Naive thymus-derived CD4-positive, alpha-beta T cell (primary cell): ENCODE measurements at places on chromosomes 13 and 19.

GRCh38 chr13:77611068-77611467 is 75.6 kb downstream of the SCEL start:
- H3K27ac ChIP-seq: no peak overlapping the region
- H3K4me1 ChIP-seq: no peaks in the 10 kb centered on the region
- H3K27me3 ChIP-seq: no peaks in the 10 kb centered on the region
- H3K36me3 ChIP-seq: no peaks in the 10 kb centered on the region
- H3K4me3 ChIP-seq: no peak overlapping the region
- DNase-seq: no peak

- no peaks in the 10 kb centered on the region for H3K36me3 ChIP-seq
- no peaks in the 10 kb centered on the region for H3K27me3 ChIP-seq
- DNase-seq: no peak
- H3K27ac ChIP-seq: no peak overlapping the region
These were observed 162.7 kb downstream of the TBC1D4 start for GRCh38 chr13:75319254-75319653.

- H3K27me3 ChIP-seq: no peaks in the 10 kb centered on the region
- H3K4me1 ChIP-seq: no peaks in the 10 kb centered on the region
- H3K4me3 ChIP-seq: no peak overlapping the region
- no peaks in the 10 kb centered on the region for H3K36me3 ChIP-seq
- H3K27ac ChIP-seq: no peak overlapping the region
- no peak for DNase-seq
These were observed 322.3 kb downstream of the EFNB2 start for GRCh38 chr13:106213028-106213757.

DNA sequence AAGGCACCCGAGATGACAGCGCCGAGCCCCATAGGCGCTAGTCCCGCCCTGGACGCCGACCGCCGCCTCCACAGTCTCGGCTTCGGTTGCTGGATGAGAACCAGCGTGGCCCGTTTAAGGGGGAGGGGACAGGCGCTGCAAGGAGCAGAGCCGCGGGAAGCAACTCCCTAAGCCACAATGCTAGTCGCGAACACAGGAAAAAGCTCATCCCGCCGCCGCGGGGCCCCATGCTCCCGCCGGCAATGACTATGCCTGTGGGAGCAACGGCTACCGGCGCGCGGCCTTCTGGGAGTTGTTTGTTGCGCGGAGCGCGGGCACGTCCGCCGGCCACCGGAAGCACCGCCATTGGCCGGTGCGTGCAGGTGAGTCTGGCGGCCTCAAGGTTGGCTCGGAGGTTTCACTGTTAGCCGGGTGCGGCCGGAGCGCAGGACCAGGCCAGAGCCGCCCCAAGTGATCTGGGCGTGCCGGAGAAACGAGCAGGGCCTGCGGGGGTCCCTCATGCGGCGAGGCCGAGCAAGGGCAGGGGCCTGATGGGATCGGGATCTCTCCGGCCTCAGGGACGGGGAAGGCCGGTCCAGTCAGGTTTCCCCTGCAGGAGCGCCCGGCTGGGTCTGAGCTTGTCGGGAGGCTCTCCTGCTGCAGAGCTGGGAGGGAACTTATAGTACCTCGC is at the start of gene ZNF544:
TSS of gene ZNF544 (plus strand) at position 330 of the 670 bp plus-strand sequence. CDS start 15,110 bp downstream, outside the sequence.
- DNase-seq: peak; percentile 26
- H3K4me3 ChIP-seq: peak within 1 kb of the TSS; percentile 86
- peaks cover 47% of the 10 kb centered on the region for H3K36me3 ChIP-seq
- H3K4me1 ChIP-seq: peaks cover 10% of the 10 kb centered on the region
- H3K27ac ChIP-seq: peak within 1 kb of the TSS; percentile 73

DNA sequence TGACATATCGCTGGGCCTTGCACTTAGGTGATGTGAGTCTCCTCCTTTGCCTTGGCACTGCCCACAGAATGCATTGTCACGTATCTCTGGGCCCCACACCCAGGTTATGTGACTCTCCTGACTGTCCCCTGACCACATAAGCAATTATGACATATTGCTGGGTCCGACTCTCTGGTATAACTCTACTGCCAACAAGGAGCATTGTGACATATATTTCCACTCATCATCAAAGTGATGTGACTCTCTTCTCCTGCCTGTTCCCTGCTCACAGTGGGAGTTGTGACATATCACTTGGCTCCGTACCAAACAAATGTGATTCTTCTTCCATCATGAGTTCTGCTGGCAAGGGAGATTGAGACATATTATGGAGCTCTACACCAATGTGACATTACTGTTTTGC is 15.4 kb upstream of the ZNF681 start:
- no peak overlapping the region for H3K27ac ChIP-seq
- no peak overlapping the region for H3K4me3 ChIP-seq
- H3K36me3 ChIP-seq: no peaks in the 10 kb centered on the region
- no peaks in the 10 kb centered on the region for H3K27me3 ChIP-seq

- peak; percentile 65 for DNase-seq
- no peak overlapping the region for H3K4me3 ChIP-seq
- no peaks in the 10 kb centered on the region for H3K36me3 ChIP-seq
- H3K27ac ChIP-seq: no peak overlapping the region
These were observed 15.3 kb upstream of the MAP1S start for GRCh38 chr19:17703824-17704463.
